Esophagus mucosa (tissue), 1 donor: ENCODE measurements at places on chromosomes 13 and 19. TPM values are rescaled to one million over a fixed set of nuclear protein-coding genes. Genes with fewer than 3 reads are reported as not detected.
A peak's percentile ranks its signal among the peaks of the same experiment; 100 is the strongest.

- ATAC-seq: peak; percentile 5
Measured at GRCh38 chr19:38739440-38740256, 4.6 kb downstream of the CAPN12 start.

DNA sequence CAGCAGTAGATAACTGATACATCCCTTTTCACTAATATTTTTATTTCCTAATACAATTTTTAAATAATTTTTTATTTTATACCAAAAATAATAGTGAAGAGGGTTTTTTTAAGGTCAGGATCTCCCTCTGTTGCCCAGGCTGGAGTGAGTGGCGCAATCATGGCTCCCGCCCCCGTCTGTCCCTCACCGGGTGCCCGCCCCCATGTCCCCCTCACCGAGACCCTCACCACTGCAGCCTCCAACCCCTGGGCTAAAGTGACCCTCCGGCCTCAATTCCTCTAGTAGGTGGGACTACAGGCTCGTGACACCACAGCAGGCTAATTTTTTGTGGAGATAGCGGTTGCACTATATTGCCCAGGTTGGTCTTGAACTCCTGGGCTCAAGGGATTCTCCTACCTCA is 17.8 kb upstream of the ZNF846 start:
- no peak for ATAC-seq

The PRTN3 gene
- total RNA-seq: not detected

DNA sequence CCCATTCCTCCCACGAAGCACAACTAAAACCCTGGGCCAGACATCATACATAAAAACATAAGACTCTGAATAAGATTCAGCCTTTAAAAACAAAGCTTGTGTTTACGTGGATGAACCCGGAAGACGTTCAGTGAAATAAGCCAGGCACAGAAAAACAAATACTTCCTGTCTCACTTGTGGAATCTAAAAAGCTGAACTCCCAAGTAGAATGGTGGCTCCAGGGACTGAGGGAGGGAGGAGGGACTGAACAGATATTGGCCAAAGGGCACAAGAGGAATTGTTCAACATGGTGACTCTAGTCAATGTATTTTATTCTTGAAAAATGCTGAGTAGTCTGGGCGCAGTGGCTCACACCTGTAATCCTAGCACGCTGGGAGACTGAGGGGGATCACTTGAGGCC is 35.7 kb upstream of the TPM4 start:
- no peak for ATAC-seq

The ZNF625 gene
- total RNA-seq: 1.8 TPM

The PSG6 gene
- total RNA-seq: not detected

GRCh38 chr13:30618186-30618929 is 638 bp downstream of the USPL1 start:
- ATAC-seq: no peak

The CCDC97 gene
- total RNA-seq: 19.3 TPM

DNA sequence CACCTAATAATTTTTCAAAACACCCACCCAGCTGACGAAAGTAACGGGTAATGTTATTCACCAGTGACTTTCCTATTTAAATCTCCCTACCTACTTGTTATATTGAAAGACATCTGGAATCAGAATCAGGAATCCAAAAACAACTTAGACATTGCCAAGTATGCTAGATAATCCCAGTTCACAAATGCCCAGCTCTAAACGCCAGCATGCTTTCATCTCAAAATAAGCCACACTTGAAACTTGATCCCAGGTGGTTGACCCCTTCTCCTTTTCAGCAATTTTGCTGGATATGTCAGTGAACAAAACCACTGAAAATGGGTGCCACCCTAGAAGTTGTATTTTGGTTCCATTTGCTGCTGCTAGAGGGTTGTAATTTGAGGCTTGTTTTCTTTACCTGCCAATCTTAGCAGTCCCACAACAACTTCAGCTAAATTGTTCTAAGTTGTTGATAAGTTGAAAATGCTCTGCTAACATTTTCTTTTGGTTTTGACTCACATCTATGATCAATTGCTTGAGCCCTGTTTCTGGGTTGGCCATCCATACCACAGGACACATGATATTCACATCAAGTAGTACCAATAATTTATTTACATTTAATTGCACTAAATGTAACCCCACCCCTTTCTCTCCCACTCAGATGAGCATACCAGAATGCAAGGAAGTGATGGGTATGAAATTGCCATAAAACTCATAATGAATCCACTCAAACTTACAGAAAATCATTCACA is 66.4 kb downstream of the DCT start:
- no peak for ATAC-seq

The NBEA gene
- 1.2 TPM for total RNA-seq

The IGFL2 gene
- total RNA-seq: 2.3 TPM

DNA sequence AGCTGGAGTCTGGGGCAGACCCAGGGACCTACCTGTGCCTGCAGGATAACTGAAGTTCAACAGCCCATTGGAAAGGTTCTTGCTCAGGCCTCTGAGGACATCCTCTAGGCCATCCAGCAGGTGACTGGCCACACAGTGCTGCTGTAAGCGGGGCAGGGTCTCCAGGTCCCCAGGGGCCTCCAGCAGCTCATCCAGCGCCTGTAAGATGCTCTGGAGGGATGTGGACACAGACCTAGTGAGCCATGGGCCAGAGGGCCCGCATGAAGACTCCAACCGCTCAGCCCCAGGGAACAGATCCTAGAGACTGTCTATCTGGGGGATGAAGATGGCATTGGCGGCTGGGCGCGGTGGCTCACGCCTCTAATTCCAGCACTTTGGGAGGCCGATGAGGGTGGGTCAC is 14.0 kb downstream of the ADGRE2 start:
- ATAC-seq: no peak

DNA sequence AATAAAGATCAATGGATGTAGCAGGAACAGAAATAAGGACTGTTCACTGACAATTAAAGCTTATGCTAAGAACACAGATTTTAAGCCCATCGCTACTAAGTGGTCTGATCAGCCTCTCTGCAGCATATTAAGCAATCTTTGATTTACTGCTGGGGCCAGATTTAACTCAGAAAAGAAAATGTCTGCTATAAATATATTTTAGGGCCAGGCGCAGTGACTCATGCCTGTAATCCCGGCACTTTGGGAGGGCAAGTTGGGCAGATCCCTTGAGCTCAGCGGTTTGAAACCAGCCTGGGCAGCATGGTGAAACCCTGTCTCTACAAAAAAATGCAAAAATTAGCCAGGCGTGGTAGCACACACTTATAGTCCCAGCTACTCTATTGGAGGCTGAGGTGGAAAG is 43.0 kb downstream of the METTL21C start:
- peak; percentile 92 for ATAC-seq

DNA sequence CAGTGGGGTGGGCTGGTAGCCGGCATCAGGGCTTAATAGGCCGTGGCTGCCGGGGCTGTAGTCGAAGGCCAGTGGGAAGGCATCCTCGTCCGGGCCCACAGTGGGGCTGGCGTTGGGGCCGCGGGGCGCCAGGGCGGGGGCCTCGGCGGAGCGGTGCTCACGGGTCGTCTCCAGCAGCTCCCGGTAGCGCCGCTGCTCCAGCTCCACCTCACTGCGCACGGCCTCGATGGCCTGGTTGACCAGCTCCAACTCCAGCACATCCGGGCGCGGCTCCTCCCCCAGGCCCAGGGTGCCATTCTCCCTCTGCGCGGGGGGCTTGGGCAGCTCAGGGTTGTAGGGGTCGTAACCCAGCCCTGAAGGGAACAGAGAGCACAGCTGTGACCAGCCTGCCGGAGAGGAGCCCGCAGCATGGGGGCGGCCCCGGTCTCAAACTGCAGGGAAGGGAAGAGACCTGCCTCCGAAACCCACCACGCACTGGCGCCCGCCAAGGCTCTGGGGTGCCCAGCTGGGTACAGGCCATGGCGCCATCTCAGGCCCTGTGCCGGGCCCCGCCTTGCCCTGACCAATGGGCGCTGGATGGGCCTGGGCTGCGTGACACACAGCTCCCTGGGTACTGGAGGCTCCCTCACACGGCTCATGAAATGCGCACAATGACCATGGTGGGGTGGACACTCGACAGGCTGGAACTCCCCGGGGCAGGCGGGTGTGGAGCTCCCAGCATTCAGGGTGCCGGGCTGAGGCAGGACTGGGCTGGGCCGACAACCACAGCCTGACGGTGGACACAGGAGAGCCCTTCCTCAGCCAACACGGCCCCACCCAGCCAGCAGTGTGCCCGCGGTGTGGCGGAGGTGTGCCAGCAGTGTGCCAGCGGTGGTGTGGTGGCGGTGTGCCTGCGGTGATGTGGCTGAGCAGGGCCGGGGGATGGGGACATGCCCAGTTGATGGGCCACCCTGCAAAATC is 16.5 kb upstream of the ATP8B3 start:
- peak; percentile 25 for ATAC-seq

- ATAC-seq: peak; percentile 76
Measured at GRCh38 chr19:5340637-5341447, at the start of gene PTPRS. Gene PTPRS (minus strand): TSS chr19:5340812. CDS start chr19:5286140, 54,672 bp downstream.

DNA sequence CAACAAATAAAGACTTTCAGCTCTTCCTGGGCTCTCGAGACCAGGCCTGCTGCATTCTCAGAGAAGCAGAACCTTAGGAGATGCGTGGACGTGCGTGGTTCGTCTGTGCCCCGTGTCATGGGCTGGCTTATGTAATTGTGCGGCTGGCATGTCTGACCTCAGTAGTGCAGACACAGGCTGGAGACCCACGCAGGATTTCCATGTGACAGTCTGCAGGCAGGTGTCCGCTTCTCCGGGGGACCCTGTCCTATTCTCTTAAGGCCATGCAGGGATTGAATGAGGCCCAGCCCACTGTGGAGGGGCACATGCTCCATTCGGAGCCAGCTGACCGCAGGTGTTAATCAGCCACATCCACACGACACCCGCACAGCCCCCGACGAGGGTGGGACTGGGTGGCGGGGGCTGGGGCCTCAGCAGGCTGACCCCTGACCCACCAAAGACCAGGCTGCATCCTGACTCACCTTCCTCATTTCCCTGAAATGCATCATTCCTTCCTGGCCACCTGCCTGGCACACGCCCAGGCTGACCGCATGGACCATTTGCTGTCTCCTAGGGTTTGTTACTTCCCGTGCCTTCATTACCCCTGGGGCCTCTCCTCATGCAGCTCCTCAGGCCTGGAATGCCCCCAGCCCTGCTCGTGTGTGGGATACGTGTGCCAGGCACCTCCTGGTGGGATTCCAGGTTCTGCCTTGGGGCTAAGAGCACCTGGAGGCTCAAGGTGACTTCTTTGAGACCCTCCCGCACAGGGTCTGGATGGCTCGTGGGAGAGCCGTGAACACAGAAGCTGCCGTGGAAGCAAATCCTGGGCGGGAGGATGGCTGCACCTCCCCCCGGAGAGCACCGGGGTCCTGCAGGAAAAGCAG is 10.7 kb upstream of the MCF2L start:
- ATAC-seq: no peak

The LGALS4 gene
- total RNA-seq: 0.40 TPM

DNA sequence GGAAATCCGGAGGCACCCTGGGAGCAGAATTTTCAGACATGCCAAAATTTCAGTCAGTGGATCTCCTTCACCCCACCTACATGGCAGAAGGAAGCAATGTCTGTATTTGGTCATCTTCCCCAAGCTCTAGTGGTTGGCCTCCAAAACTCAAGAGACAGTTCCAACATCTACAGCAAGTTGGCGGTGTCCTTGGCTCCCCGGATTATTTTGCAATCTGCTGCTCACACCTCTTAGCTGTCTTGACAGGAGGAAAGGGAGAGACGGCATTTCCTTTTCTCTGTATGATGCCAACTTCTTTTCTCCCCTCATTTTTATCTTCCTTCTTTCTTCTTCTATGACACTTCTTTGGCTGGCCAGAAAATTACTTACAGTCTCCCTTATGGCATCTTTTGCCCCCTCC is 159.9 kb downstream of the SUCLA2 start:
- ATAC-seq: no peak

DNA sequence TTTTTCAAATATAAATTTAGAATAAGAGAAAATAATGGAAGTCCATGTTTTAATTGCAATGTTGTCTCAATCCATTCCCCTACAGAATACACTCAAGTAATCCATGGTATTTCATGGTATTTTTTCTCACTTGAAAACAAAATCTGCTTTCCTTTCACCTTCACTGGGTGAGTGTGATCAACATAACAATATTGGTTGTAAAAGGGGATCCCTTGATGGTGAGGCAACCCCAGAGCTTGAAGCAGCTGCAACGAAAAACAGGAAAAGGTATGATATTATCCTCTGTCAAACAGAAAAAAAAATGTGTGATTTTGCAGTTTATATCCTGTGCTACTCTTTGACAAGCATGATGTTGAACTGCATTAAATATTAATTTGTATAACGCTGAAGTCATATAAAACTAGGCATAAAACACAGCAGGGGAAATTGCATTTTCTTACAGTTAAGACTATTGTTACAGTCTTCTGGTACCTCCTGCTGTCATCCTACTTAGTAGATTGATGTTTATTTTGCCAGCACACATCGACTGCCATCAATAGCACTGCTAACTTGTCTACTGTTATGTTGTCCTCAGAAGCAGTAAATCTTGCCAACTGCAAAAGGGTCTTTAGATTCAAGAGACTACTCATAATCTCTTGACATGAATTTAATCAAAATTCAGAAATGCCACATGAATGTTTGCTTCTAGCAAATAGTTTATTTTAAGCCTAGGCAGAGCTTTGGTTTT is 373.1 kb upstream of the MIR17HG start:
- no peak for ATAC-seq

The FBXO27 gene
- total RNA-seq: 41.9 TPM

GRCh38 chr19:35404879-35405622 is 34.2 kb downstream of the GPR42 start:
- ATAC-seq: peak; percentile 86

The ZGLP1 gene
- 1.0 TPM for total RNA-seq

The KL gene
- 0.24 TPM for total RNA-seq

The IZUMO1 gene
- 1.3 TPM for total RNA-seq

GRCh38 chr19:30909216-30909615 is 440.0 kb downstream of the TSHZ3 start:
- ATAC-seq: no peak

GRCh38 chr19:45110851-45111266 is 17.9 kb downstream of the PPP1R37 start:
- ATAC-seq: no peak

DNA sequence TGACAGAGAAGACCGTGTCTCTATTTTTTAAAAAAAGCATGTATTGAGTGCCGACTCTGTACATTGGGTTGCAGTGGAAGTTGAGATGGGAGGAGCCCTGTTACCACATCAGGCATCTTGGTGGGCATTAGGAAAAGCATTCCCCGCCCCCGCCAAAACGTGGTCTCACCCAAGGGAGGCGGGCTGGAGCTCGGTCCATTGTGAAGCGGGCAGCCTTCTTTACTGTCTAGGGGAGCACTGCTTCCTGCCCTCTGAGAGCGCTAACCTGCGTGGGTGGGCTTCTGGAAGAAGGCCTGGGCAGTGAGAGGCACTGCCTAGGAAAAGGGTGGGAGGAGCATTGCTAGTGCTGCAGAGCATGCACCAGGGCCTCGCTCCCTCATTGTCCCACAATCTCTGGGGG is 3.9 kb downstream of the NR1H2 start:
- no peak for ATAC-seq
